NCI-H526 treated with DMSO at 0.1 percent for 48 hours (cell line): ENCODE measurements at places on chromosomes 2 and 18.

DNA sequence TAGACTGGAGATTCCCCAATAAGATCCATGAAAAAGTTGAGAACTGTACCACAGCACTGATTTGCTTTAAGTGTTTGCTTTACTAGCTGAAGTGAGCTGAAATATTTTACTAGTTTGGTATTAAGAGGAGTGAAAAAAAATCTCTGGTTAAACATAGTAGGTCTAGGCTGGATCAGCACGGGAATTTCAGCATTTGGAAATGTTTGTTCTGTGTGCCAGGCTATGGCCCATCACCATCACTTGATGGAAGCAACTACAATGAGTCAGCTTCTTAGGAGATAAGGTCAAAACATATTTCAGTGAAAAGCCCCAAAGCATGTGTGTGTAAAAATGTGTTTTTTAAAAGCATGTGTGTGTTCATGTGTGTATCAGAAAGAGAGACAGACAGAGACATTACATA is 131.4 kb upstream of the DNMT3A start:
- no peak for DNase-seq

- no peak for DNase-seq
Measured at GRCh38 chr2:212912445-212913103, 238.8 kb downstream of the IKZF2 start.

GRCh38 chr18:50937183-50937582 is 30.7 kb upstream of the ELAC1 start:
- DNase-seq, result no peak

GRCh38 chr2:102435741-102436140 is 12.8 kb downstream of the IL18RAP start:
- DNase-seq, result no peak

- DNase-seq, result no peak
Measured at GRCh38 chr2:127439343-127439742, 21.1 kb downstream of the PROC start.

GRCh38 chr2:16167870-16168426 is 227.6 kb downstream of the MYCN start:
- no peak for DNase-seq

DNA sequence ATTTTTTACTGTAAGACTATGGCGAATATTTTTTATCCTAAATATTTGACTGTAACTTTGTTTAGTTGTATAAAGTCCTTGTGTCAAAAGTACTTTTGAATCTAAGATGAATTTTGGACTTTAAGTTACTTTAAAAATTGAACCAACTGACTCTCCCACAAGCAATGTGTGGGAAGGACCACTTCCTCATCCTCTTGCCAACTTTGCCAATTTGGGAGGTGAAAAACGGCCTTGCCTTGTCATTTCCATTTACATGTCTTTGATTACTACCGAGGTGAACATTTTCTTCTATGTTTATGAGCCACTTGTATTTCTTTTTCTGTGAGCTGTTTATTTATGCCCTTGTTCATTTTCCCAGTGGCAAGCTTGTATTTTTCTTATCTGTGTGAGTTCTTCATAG is 12.8 kb upstream of the MSGN1 start:
- DNase-seq, result no peak

DNA sequence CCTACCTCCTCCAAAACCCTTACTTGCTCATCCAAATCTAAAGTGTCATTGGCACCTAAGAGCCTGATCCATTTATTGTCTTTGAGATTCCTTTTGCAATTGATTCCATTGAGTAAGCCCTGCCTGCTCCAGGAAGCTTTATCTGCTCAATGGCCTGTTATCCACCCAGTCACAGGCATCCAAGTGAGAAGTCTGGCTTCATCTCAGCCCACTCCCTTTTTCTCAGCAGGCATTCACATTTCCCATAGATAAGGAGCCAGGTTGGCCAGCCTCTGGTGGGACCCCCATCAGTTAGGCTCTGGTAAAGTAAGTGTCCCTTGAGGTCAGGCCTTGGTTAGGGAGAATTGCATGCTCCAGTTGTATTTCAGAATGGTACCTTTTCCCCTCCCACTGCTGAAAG is 396.2 kb upstream of the ST6GAL2 start:
- DNase-seq, result no peak

DNA sequence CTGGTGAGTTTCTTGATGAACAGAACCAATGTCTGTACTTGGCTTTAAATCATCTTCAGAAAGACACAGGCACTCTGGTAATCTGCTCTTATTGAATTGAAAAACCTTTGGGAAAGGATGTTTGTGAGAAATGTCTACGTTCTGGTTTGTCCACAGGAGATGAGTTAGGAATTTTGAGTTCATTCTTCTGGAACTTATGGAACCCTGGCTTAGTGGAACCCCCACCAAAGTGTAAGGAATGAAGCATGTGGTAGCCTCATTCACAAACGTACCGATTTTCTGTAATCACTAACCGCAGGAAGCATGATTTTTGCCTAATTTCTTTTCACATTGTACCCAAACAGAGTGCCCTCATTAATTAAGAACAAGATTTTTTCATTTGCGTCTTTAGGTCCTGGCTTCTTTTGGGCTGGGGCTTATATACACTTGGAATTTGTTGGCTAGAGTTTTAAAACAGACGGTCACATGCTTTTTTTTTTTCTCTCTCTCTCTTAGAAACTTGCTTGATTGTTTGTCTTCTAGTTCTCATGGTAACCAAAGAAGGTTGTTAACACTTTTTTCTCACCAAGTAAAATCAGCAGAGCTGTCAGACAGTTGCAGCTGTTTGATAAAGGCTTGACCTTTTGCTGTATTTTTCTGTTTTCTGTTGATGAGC is 314.1 kb upstream of the THUMPD2 start:
- no peak for DNase-seq
